ENCODE measurements at places on chromosomes 6 and 20.
A peak's percentile ranks its signal among the peaks of the same experiment; 100 is the strongest.

GRCh38 chr6:153129873-153130514, 1.1 kb downstream of the RGS17 start:
- DNase-seq, result no peak

GRCh38 chr6:125790358-125791150, at the start of gene NCOA7:
Gene NCOA7, plus strand, starts transcription at chr6:125790960. Its CDS starts 24,395 bp downstream, at chr6:125815355.
- DNase-seq, result peak; percentile 36

DNA sequence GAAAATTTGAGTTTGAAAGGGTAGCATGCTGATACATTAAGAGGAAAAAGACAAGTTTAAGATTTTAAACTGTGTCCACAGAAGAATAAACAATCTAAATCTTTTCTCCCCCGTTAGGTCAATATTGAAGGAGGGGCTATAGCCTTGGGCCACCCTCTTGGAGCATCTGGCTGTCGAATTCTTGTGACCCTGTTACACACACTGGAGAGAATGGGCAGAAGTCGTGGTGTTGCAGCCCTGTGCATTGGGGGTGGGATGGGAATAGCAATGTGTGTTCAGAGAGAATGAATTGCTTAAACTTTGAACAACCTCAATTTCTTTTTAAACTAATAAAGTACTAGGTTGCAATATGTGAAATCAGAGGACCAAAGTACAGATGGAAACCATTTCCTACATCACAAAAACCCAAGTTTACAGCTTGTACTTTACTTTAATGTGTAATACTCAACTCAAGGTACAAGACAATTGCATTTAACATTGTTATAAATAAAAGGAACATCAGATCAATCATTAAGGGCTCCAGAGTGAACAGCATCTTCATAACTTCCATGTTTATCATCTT, 10.8 kb downstream of the TCP1 start:
- DNase-seq, result no peak

DNA sequence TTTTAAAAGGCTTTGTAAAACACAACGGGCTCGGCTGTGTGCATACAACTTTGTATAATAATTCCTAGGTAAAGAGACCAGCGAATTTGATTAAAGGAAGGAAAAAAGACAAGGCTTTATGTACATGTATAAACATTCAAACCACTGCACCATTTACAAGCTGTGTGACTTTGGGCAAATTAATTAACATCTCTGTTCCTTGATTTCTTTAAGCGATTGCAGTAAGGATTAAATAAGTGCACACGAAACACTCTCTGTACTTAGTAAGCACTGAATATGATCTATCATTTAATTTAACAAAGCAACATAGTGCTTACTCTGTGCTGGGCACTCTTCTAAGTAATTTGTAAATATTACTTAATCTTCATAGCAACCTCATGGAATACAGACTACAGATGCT, 19.5 kb upstream of the OCSTAMP start:
- no peak for DNase-seq

- DNase-seq, result no peak
Observed at GRCh38 chr20:51169813-51170212, 146.9 kb upstream of the KCNG1 start.

- no peak for DNase-seq
Observed at GRCh38 chr20:58850693-58851174, at the start of gene GNAS-AS1. Gene GNAS-AS1, minus strand, starts transcription at chr20:58850902.

GRCh38 chr6:127514773-127515227, 4.3 kb downstream of the MTCL3 start:
- DNase-seq, result no peak

- no peak for DNase-seq
Observed at GRCh38 chr6:155377061-155377460, 62.8 kb upstream of the TFB1M start.

GRCh38 chr6:7697432-7697819, 28.5 kb upstream of the BMP6 start:
- no peak for DNase-seq

DNA sequence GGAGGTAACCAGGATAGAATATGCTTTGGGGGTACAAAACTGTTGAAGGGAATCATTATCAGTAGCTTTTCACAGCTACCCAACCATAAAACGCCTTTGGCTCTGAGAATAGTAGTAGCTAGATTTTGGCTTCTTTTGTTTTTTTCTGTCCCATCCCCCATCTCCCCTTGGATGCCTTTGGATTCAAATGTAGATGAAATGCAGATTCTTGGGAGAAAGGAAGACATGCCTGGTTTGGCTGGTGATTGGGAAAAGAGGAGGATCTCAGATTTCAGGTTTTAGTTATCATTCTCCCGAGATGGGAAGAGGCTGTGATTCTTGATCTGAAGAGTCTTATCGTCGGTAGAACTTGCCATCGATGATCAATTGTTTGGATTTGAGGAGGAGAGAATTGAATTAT, 3.5 kb upstream of the CDYL start:
- DNase-seq, result no peak

GRCh38 chr20:24837781-24838450, 111.2 kb upstream of the CST7 start:
- DNase-seq, result no peak

DNA sequence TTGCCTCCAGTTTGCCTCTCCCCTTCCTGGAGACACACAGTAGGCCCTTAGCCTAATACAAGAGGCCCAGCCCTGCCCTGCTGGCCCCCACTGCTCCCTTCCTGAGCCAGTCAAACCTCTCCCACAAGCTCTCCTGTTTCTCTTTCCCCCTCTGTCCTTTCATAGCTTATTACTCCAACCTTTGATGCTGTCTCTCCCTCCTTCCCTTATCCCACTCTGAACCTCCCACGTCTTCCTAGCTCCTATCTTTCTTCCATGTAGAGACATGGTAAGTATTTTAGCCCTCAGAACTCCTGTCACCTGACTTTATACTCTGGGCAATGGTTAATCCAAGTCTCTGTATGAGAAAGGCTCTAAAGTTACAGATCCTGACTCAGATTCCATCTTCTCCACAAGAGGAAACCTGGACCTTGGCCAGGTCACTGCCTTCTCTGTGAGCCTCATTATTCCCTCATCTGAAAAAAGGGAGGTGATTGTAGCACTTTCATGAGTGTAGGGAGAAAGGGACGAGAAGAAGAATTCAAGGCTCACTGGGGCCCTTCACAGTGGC, 6.7 kb downstream of the TGIF2 start:
- no peak for DNase-seq

GRCh38 chr6:101236709-101237108, 156.8 kb upstream of the GRIK2 start:
- DNase-seq, result no peak

GRCh38 chr6:134637847-134638437, 312.0 kb downstream of the ALDH8A1 start:
- no peak for DNase-seq

GRCh38 chr6:161082215-161082614, 90.6 kb downstream of the MAP3K4 start:
- no peak for DNase-seq

GRCh38 chr6:148263010-148263409, 79.6 kb upstream of the SASH1 start:
- DNase-seq, result no peak

GRCh38 chr6:9292975-9293374, 857.6 kb upstream of the SLC35B3 start:
- no peak for DNase-seq

DNA sequence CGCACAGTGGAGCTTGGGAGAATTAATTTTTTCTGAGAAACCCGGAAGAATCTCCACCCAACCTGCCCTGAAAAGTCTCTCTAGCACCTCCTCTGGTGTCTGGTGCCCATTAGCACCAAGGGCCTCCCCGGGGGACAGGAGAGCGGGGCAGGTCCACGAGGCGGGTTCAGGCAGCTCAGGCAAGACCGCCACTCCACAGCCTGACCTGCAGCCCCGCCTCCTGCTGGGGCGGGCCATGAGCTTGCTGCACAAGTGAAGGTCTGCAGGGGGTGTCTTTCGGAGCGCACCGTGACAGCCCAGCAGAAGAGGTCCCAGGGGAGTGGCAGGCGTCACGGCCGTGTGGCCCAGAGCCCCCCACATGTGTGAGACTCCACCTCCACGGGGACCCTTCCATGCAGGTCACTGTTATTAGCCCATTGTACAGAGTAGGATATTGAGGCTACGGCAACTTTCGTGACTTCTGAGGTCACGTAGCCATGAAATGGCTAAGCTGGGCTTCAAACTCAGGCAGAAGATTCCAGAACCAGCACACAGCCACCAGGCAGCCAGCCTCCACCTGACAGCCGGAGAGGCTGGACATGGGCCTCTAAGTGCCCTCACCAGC, 63.9 kb upstream of the SLCO4A1 start:
- no peak for DNase-seq

- DNase-seq, result no peak
Observed at GRCh38 chr6:4852938-4853337, 76.7 kb downstream of the CDYL start.
